ENCODE measurements at places on chromosomes 7 and 10.

- DNase-seq: no peak
These were observed 167.7 kb downstream of the NXPH1 start for GRCh38 chr7:8601121-8601520.

- no peak for DNase-seq
These were observed 5.8 kb downstream of the CDK6 start for GRCh38 chr7:92830532-92831110.

GRCh38 chr10:31972519-31973041 is 43.9 kb upstream of the ARHGAP12 start:
- no peak for DNase-seq

GRCh38 chr10:80579181-80579763 is 41.6 kb downstream of the SH2D4B start:
- DNase-seq: no peak

- no peak for DNase-seq
These were observed 72.6 kb downstream of the AHR start for GRCh38 chr7:17370901-17371585.
